Small intestine (tissue), 16 donors: ENCODE measurements at places on chromosomes 6 and 20.

- DNase-seq = no peak
Measured at GRCh38 chr6:69339163-69339550, 457.7 kb downstream of the LMBRD1 start.

DNA sequence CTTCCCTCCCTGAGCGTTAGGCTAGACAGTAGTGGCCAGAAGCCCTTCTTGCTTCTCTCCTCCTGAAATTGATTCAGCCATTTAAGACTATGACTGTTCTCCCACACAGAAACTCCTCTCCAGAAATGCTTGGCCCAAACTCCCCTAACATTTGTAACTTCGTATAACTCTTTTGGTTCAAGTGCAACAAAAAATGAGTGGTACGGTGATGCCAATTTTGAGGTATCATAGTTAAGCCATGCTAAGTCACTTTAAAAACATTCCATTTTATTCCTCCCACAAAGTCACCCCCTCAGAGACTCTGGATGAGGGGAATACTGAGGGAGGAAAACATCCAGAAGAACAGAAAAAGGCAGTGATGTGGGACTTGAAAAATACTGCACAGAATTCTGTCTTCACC, 21.1 kb upstream of the ROS1 start:
- no peak for DNase-seq

GRCh38 chr6:12060780-12061609, 48.9 kb downstream of the HIVEP1 start:
- DNase-seq = peak; percentile 66

DNA sequence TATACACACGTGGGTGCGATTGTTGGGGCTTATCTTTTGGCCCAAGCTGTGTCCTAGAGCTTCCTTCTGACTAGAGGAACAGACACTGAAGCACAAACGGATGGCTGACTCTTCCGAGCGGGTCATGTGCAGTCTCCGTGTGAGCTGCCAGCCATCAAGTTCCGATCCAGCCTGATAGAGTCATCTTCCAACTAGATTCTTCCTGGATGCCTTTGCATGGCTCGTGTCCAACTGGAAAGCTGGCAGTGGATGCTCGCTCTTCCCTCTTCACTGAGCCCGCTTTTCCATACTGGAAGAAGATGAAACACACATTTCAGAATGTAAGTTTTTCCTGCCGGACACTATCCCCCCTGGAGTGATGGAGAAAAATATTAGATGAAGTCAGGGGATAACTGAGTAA, 148.1 kb downstream of the SCML4 start:
- no peak for DNase-seq

- DNase-seq = no peak
Measured at GRCh38 chr6:75941509-75941908, 131.0 kb downstream of the IMPG1 start.

DNA sequence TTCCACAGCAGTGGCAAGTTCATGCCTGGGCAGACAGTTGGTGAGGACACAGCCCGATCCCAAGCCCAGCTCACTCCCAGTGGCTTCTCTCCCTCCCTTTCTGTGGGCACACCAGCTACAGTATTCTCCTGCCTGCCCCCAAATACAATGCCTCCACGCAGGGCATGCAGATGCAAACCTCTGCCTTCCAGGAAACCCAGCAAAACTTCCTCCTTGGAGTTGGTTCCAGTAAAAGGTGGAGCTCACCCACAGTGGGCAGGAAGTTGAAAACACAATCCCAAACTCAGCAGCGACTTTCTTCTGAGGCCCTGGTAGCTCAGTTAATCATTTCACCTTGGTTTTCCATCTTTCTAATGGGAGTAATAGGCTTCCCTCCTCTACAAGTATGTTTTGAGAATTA, 93.7 kb downstream of the LY86 start:
- DNase-seq = no peak
